ENCODE measurements at places on chromosomes 4 and X. TPM values are rescaled to one million over a fixed set of nuclear protein-coding genes. Genes with fewer than 3 reads are reported as not detected.

Gene EDNRA
- 35.4 TPM for total RNA-seq

Gene ODAPH
- total RNA-seq, result 3.1 TPM

DNA sequence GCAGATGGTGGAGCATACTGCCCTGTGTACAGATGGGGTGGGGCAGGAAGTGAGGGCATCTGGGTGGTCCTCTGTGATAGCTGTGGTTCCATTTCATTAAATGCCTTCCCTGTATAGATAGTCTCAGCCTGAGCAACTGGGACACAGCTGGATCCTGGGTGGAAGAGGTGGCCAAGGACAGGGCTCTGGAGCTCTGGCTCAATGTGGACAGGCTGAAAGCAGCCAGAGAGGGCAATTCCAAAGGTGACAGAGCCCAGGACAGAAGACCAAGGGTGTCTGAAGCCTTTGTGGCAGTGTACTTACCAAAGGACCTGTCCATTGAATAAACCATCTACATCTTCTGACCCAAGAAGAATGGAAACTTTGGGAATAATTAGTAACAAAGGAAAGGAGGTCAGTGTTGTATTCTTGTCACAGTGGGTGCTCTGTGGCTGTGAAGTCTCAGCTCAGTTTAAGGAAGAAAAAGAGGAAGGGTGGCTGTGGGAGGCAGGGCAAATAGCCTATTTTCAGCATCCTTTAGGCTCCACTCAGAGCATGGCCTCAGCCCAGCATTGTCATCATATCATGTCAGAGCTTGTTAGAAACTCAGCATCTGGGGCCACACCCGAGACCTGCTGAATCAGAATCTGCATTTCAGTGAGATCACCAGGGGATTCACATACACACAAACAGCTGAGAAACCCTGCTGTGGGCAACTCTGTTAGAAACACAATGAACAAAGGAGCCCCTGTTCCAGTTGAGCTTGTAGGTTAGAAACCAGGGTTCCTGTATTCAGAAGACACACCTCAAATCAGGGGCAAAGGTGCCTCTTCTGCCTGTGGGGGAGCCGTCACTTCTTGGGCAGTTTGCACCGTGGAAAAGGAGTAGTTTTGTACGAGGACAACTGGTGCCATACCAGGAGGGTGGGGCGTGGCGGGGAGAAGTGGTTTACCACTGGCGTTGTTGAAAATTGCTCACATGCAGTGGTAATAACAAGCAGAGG, 168.6 kb downstream of the PTTG2 start:
- DNase-seq, result peak; percentile 71

DNA sequence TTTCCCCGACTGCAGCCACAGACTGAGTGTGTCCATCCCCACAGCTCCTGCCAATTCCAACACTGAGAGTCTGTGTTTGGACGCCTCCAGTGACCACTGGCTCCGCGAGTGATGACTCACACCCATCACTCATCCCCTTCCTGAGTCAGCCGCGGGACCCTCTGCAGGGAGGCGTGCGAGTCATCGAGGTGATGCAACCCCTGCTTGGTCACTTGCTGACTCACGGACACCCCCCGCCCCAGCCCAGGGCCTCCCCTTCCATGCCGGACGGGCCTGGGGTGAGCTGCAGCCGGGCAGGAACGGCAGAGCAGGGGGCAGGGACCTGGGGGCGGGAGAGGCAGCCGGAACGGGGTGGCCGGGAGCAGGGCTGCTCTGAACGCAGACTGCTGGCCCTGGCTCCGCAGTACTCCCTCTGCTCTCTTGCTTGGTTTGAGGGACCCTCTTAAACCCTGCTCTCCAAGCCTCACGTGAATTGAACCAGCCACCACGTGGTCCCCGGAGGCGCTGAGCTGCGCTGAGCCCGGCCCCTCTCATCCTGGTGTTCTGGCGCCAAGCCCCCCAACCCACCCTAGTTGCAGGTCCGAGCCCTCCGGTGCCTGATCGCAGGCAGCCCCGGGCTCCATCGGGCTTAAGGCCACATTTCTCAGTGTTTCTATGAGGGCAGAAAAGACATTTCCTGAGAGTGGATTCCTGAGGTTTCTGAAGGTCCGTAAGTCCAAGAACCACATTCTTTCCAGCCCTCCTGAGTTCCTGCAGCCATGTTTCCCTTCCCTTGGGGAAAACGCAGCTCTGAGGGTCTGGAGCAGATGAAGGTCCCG, 32.4 kb downstream of the FGFRL1 start:
- DNase-seq, result peak; percentile 95

DNA sequence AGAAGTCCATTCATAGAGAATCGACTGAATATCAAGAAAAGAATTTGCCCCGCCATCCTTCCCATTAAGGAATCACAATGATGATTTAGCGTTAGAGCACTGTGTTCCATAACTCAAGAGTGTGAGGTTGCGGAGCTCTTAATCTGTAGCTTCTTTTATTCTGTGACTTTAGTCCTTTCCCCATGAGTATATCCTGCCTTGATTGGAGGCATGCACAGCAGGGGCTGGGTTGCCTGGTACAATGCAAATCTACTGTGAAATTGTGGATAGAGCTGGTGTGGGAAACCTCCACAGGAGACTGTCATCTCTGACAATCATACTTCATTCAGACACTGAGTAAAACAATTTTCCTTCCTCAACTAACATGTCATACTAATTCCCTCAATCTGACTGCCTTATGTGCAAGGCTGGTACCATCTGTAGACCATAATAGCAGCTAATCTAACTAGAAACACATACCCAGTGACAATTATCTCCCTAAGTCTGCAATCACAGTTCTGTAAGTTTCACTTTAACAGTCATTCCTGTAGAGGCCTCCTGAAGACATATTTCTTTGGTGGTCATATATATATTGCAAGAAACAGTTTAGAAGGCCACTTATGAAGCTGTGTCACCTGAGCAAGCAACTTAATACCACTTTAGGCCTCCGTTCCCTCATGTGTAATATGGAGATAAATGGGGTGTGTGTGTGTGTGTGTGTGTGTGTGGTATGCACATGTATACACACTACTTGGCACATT, 355.2 kb upstream of the FAM241A start:
- DNase-seq, result no peak

- DNase-seq, result no peak
Measured at GRCh38 chr4:66633477-66633876, 911.8 kb downstream of the CENPC start.

- no peak for DNase-seq
Measured at GRCh38 chr4:149409146-149409545, 406.5 kb downstream of the IQCM start.

- peak; percentile 14 for DNase-seq
Measured at GRCh38 chr4:99991741-99992140, 41.7 kb upstream of the H2AZ1 start.

DNA sequence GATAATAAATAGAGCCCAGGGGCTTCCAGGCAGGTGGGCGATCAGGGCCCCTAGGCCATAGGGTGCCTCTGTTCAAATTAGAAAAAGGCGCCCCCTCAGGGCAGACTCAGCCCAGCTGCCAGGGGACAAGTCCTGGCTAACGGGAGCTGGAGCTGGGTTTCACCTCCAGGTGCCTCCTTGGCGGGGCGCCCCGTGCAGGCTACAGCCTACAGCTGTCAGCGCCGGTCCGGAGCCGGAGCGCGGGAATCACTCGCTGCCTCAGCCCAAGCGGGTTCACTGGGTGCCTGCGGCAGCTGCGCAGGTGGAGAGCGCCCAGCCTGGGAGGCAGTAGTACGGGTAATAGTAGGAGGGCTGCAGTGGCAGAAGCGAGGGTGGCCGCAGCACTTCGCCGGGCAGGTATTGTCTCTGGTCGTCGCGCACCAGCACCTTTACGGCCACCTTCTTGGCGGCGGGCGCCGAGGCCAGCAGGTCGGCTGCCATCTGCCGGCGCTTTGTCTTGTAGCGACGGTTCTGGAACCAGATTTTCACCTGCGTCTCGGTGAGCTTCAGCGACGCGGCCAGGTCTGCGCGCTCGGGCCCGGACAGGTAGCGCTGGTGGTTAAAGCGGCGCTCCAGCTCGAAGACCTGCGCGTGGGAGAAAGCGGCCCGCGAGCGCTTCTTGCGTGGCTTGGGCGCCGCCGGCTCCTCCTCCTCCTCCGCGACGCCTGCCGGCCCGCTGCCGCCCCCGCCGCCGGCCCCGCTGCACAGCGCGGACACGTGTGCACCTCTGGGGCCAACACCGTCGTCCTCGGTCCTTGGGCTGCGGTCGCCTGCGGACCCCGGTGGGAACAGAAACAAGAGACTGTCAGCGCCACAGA, 2.4 kb downstream of the NKX3-2 start:
- no peak for DNase-seq
